ENCODE measurements at places on chromosomes 2 and 18.

- no peak for DNase-seq
Measured at GRCh38 chr18:58584200-58585127, 44.4 kb downstream of the ALPK2 start.

DNA sequence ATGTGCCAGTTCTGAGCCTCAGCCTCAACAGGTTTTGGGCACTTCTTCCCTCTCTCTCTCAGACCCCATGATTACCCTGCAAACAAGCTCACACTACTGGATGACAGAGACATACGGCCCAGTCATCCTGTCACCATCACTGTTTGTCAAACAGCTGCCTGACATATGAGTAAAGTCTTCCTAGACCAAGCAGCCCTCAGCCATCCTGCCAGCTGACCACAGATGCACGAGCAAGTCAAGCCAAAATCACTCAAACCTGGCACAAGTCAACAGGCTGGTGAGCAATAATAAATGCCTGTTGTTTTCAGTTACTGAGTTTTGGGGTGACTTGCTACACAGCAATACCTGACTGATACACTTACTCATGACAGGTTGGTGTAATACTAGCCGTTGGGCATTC is 75.5 kb upstream of the KLF7 start:
- no peak for DNase-seq

- DNase-seq, result no peak
Measured at GRCh38 chr2:164764474-164764873, 77.1 kb downstream of the COBLL1 start.

- DNase-seq, result no peak
Measured at GRCh38 chr2:153939124-153939796, 67.5 kb downstream of the GALNT13 start.

DNA sequence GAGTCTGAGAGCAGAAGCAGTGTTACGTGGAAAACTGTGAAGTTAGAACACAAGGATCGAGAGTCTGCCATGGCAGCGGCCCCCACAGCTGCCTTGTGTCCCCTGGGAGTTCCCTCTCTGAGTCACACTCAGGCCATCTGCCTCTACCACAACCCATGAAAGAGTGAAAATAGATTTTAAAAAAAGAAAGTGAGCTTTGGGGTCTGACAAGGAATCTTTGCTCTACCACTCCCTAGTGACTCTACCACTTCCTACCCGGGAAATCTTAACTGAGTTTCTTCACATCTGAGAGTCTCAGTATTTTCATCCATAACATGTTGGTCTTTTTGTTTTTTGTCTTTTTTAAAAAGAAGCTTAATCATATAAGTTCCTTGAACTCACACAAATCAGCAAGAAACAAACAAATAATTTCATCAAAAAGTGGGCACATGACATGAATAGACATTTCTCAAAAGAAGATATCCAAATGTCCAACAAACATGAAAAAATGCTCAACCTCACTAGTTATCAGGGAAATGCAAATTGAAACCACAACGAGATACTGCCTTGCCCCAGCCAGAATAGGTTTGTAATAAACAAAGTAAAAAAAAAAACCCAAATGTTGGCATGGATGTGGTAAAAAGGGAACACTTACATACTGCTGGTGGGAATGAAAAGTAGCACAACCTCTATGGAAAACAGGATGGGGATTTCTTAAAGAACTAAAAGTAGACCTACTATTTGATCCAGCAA is 2.4 kb upstream of the MSGN1 start:
- DNase-seq, result no peak

DNA sequence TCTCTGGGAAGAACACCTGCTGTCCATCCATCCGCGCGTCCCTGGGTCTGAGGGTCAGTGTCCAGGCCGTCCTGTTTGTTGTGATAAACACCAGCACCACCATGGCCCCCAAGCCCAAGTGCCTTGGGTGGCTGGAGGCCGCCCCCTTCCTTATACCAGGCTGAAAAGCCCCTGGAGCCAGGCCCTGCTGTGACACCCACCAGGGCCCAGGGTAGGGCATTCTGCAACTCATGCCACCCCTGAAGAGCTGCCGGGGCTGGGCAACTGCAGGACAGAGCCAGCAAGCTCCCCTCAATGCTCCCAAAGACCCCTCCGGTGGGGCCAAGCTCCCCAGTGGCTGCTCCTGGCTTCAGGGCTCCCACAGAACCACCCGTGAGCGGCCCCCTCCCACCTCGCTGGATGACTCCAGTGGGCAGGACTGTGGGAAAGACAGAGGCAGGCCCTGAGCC is 31.9 kb upstream of the SNED1 start:
- DNase-seq, result no peak

DNA sequence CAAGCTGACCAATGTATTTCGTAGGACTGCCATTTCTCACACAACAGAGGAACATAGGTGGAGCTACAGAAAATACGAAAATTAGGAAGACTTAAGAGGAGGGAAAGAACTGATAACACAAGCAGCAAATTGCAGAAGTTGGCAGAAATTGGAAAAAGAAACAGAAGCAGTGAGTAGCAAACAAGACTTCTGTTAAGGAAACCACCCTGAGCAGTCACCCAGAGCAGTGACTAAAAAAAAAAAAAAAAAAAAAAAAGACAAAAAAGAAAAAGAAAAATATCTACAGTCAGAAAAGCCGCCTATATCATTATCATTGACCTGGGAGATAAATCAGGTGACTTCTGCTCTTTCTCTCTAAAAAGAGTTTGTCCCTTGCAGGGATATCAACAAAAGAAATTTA is 21.4 kb downstream of the STK17B start:
- DNase-seq, result no peak

DNA sequence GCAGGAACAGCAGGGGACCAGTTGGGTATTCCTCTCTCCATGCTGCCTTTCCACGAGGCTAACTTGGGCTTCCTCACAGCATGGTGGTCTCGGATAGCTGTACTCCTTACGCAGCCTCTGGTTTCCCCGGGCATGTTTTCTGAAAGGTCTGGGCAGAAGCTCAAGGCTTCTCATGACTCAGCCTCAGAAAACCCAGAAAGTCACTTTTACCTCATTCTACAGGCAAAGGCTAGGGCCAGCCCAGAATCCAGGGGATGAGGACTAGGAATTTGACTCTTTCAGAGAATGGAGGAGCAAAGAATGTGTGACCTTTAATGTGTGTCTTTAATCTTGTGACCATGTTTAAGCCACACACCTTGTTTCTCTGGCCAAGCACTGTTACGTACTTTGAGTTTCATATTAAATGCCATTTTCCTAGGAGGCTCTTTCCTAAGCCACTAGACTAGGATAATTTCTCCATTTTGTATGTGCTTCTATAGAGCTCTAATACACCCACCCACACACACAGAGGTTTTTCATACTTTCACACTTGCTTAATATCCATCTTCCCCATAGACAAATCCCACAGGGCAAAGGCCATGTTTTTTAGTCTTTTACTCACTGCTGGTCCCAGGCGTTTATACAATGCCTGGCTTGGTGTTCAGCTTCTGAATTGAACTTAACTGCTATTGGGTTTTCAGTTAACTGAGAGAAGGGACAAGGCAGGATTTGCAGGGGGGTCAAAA is 77.3 kb downstream of the LONRF2 start:
- DNase-seq, result no peak

DNA sequence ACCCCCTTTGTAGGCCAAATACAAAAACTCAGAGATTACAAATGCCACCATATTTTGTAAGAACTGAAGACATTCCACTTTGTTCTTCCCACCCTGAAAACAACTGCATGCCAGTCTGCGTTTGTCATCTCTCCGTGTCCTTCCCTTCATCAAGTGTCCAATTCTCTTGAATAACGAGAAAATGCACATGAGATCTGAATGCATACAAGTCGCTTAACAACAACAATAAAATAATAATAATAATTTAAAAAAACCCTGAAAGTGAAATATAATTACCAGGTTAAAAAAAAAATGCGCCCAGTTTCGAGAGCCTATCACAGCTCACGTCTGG is 2.0 kb upstream of the SETBP1 start:
- no peak for DNase-seq

DNA sequence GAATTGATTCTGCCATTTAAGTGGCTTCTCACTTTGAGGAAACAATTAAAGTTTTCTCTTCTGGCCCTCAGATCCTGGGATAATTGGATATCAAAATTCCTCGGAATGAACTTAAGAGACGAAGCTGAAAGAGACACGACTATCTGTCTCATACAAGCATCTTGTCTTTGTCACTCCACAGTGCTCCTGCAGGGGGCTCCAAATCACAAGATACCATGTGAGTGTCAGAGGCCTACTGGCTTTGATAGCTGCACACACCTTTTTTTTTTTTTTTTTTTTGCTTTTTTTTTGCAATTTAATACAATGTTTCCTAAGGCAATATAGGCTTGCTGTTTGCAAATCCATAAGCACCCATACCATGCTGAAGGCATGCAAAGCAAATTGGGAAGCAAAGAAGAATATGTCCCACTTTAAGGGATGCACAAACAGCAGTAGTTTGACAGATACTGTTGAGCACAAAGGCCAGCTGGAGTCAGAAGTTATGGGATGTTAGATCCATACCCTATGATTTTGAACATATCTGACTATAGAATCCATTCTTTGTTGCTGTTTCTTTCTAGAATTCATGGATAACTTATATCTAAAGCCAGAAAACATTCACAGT is 109.0 kb upstream of the CBLN2 start:
- DNase-seq, result peak; percentile 11

GRCh38 chr18:52496426-52496825 is 156.4 kb downstream of the DCC start:
- no peak for DNase-seq

DNA sequence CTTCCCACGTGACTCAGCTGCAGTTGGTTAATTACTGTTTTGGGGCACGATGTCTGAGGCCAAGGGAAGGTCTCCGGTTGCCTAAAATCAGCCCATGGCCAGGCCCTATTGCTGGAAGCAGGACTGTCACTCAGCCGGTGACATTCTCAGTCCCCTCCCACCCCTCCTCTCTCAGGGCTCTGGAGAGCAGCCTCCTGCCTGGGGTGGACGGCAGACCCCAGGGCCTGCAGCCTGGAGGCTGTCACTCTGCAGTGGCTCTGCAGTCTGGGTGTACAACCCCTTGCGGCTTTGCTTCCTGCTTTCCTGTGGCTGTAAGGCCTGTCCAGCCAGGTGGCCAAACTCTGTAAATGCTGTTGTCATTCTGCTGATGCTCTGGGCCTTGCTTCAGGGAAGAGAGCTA is 32.8 kb downstream of the ZBTB7C start:
- DNase-seq, result no peak

DNA sequence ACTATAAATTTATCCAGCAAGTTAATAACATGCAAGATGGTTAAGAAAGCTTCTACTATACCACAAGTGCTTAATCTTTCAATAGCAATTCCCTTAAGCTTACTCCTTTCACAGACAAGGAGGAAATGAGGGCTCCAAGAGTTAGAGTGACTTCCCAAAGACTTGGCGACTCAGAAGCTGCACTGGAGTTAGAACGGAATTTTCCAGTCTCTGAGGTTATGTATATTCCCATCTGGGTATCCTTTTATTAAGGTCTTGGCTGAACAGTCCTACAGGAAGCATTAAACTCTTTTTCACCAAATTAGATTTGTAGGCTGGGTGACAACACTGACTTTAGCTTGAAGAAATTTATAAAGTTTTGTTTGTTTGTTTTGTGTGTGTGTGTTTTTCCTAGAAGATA is 256.9 kb upstream of the DPP10 start:
- DNase-seq, result no peak

- DNase-seq, result no peak
Measured at GRCh38 chr2:131039908-131040660, 53.2 kb downstream of the FAM168B start.

DNA sequence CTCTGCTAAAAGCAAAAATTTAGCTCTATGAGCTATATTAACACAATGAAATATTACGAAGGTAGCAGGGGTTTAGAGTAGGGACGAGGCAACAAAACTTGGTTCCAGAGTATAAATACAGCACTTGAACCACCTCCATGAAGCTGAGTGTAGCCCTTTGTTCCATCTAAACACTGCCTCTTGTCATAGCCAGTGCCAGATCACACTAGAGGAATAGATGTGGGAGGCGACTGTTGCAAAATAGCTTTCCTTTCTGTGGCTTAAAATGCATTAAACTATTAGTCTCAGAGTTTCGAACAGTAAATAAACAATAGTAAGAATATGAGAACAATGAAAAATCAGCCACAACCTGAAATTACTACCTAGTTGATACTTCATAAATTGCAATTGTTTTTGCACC is 29.8 kb downstream of the PIEZO2 start:
- DNase-seq, result no peak

DNA sequence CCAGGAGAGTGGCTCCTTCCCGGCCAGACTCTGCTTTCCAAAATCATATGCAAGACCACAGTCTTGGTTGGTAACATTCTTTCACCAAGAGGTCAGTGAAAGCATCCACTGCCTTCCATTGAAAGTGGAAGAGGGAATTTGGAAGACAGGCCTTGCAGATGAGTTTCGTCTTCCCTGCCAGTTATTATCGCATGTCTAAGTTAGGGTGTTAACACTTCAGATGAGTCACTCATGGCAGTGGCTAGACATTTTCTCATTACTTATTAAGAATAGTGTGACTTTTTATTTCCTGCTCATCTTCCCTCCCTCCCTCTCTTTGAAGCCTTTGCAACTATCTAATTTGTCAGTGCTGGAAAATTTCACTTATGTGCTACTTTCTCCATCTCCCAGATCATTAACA is 102.9 kb upstream of the EPB41L3 start:
- DNase-seq, result no peak

- DNase-seq, result no peak
Measured at GRCh38 chr2:43217228-43218154, 8.9 kb downstream of the ZFP36L2 start.

DNA sequence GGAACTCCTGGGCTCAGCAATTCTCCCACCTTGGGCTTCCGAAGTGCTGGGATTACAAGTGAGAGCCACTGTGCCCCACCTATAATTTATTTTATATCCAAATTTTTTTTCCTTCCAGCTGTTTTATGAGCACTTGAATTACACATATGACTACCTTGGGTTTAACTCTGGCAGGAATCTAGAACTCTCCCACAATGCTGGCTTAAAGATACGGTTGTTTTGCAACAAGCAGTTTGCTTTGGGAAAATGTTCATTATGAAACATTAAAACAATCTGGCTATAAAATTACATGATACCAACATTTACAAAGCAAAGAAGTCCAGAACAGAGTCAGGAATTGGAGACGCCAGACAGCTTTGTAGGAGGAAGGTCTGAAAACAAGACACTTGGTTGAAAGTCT is 12.8 kb downstream of the CD302 start:
- no peak for DNase-seq

GRCh38 chr2:128438586-128438985 is 119.9 kb upstream of the HS6ST1 start:
- no peak for DNase-seq

GRCh38 chr2:105278654-105279053 is 37.1 kb downstream of the GPR45 start:
- DNase-seq, result no peak

DNA sequence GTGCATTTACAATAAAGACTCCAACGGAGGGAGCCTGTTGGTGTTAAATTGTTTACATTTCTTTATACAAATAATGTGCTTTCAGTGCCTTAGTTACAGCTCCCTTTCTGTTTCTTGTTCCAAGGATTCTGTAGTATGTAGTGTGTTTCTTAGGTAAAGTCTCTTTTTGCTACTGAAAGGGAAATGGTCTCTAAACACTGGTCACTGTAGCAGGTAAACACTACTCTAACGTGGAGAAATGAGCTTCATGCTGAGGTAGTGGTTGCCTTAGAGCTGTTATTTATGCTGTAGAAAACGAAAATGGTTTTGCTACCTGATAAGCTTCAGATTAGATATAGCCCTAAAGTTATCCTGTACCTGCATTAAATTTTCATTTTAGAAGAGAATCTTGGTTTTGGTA is 163.6 kb downstream of the CAPN13 start:
- no peak for DNase-seq

Data from stimulated activated CD8-positive, alpha-beta memory T cell treated with anti-CD3 and anti-CD28 coated beads, Interleukin-7, amount 100 ng/mL, for 24 hours (primary cell).